AG20443 (cell line): ENCODE measurements at places on chromosomes 3 and 15.

GRCh38 chr15:42863572-42864239 lies 56.9 kb downstream of the TTBK2 start:
- DNase-seq, result no peak

DNA sequence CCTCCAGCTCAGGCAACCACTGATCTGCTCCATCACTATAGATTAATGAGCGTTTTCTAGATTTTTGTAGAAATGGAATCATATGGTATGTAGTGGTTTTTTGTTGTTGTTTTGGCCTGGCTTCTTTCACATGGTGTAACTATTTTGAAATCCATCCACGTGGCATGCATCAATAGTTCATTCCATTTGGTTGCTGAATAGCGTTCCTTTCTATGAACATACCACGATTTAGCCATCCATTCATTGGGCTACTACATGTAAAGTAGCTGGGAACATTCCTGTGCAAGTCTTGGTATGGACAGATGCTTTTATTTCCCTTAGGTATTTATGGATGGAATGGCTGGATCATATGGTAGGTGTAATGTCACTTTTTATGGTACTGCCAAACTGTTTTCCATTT lies 10.7 kb upstream of the CHSY1 start:
- no peak for DNase-seq

DNA sequence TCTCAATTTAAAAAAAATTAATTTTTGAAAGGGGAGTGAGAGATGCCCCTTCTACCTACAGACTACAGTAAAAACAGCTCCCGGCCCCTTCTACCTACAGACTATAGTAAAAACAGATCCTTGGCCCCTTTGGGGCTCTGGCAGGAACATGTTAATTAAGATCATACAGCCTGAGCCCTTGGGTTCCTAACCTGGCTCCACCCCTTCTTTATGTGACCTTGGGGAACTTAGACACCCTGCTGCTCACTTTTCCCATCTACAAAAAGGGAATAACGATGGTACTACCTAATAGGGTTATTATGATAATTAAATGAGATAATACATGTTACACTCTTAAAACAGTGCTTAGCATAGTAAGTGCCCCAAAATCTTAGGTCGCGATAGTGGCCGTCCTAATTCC lies 60.1 kb upstream of the SEC61A1 start:
- no peak for DNase-seq

GRCh38 chr3:129234441-129234840 lies 15.0 kb upstream of the COPG1 start:
- no peak for DNase-seq

DNA sequence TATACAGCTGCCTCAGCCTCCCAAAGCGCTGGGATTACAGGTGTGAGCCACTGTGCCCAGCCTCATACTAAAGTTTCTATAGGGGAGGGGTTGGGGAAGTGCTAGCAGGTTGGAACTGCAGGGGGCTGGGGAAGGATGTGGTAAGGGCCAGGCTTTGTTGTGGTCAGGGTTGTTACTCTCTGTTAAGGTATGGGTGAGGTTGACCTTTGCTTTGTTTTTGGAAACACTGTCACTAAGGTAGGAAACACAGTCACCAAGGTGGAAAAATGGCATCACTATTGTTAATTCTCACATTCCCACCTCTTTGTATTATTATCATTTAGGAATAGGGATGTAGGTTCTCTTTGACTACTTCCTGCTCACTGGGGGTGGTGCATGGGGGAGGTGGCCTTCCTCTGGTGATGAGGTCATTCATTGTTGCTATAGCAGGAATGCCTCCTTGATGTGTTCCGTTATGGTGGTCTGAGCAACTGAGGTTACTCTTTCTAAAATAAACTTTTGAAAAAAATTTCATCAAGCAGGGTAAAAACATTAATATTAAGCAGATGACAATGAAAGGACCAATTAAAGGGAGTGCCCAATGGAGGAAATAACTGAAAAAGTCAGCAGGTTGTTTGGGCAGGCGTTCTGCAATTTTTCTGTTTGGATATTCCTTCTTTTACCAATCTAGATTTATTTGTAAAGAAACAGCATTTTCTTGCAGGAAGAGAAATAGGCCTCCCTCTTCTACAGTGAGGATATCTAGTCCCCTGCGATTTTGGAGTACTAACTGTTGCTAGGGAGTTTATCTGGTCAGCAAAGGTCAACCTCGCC lies 150.5 kb downstream of the WDR76 start:
- DNase-seq, result no peak

- DNase-seq, result no peak
Measured at GRCh38 chr15:47404877-47405276, 312.4 kb upstream of the SEMA6D start.

DNA sequence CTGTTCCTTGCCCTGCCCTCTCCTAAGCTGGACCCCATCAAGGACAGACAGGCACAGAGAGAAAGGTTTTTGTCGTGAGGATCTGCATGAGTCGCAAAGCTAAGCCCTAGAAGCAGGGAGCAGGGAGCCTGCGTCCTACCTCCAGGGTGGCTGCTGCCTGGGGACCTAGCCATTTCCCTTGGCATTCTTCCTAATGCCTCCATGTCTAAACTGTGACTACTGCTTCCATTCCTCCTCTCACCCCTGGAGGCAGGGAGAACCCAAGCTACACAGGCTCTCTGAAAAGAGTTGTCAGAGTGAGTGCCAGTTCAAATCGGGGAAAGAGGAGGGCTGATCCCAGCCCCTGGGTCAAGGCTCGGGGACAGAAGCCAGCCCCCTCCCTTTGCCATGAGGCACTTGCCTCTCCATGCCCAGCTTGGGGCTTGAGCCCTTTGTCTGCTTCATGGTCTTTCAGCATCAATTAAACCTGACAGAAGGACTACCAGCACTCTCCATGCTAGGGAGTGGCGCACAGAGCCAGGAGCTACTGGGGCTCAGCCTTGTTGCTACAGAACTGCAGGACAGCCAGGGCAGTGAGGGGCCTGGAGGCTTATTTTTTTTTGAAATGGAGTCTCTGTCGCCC lies 2.4 kb downstream of the GCHFR start:
- no peak for DNase-seq

DNA sequence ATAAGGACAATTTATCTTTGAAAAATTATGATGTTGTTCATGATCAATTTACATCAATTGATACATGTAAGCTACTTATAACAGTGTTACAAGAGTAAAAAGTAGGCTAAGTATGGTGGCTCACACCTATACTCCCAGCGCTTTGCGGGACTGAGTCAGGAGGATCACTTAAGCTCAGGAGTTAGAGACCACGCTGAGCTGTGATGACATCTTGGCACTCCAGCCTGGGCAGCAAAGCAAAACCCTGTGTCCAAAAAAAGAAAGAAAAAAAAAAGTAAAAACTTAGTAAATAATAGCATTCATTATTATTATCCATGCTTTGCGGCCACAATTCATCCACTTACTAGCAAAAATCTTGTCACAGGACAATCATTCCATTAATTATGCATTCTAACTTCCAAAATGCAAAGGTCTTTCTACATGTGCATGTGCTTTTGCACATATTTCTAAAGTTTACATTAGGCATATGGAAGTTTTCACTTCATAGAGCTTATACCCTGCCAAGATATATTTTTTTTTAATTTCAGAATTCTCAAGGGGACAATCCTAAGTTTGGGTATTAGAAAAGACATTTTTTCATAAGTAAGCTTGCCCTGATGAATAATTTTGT lies 243.3 kb upstream of the RARB start:
- DNase-seq, result no peak

- no peak for DNase-seq
Measured at GRCh38 chr3:151589311-151589710, 128.4 kb upstream of the IGSF10 start.

GRCh38 chr3:33096093-33096868 lies 665 bp downstream of the GLB1 start:
- peak; percentile 72 for DNase-seq

GRCh38 chr3:143443851-143444331 lies 324.3 kb downstream of the CHST2 start:
- DNase-seq, result peak; percentile 90

DNA sequence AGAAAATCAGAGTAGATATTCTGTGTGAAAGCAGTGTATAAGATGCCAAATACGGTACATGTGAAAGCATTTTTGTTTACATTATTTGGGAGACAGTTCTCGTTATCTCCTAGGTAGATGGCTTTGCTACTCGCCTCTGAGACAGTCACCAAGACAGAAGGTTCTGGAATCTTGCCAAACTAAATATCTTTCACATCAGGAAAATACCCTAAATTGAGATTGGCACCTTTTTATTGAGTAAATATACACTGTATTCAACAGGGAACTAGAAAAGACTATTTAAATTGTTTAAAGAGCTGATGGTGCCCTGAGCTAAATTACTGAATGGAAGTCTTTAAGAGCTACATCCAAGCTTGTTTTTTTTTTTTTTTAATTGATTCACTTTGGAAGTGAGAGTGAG lies 3.4 kb downstream of the FGD5 start:
- no peak for DNase-seq

- no peak for DNase-seq
Measured at GRCh38 chr15:41407341-41407740, 5.0 kb upstream of the NDUFAF1 start.

DNA sequence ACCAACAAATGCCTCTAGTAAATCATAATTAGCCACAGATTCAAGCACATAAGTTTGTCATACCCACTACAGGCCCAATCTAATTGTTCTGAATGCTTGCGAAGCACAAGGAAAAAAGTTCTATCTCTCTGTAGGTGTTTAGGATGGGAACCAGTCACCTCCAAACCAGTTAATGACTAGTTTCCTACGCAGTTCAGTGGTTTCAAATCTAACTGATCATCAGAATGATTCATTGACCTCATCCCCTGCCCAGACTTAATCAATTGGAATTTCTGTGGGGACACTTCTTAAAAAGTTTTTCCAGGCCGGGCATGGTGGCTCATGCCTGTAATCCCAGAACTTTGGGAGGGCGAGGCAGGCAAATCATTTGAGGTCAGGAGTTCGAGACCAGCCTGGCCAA lies 24.3 kb upstream of the MASP1 start:
- peak; percentile 34 for DNase-seq

GRCh38 chr3:190435618-190436017 lies 14.1 kb downstream of the TMEM207 start:
- DNase-seq, result no peak
